ENCODE measurements at places on chromosomes 12 and 14.
A peak's percentile ranks its signal among the peaks of the same experiment; 100 is the strongest.

DNA sequence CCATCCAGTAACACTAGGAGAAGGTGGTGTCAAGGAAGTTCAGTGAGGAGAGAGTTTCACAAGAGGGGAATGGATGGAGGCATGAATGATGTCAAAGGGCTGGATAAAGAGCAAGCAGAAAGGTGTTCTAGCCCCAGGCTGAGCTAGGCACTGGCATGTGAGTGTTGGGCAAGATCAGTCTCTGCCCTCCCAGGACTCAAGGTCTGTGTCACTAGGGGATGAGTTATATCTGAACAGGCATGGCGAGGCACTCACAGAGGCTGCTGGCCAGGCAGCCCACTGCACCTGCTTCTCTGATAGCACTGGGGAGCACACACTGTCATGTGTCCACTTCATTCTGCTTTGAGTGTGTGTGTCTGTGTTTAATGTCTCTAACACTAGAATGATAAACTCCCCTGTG, 903.8 kb downstream of the BCL11B start:
- H3K4me3 ChIP-seq, result no peak overlapping the region
- peaks cover 6% of the 10 kb centered on the region for H3K27me3 ChIP-seq
- H3K27ac ChIP-seq, result no peak overlapping the region

- peak overlapping the region; percentile 37 for H3K4me3 ChIP-seq
- peaks cover 16% of the 10 kb centered on the region for H3K4me1 ChIP-seq
- peak overlapping the region; percentile 73 for H3K27ac ChIP-seq
- H3K36me3 ChIP-seq, result no peaks in the 10 kb centered on the region
Measured at GRCh38 chr12:49232940-49233841, 31.7 kb upstream of the TUBA1C start.

DNA sequence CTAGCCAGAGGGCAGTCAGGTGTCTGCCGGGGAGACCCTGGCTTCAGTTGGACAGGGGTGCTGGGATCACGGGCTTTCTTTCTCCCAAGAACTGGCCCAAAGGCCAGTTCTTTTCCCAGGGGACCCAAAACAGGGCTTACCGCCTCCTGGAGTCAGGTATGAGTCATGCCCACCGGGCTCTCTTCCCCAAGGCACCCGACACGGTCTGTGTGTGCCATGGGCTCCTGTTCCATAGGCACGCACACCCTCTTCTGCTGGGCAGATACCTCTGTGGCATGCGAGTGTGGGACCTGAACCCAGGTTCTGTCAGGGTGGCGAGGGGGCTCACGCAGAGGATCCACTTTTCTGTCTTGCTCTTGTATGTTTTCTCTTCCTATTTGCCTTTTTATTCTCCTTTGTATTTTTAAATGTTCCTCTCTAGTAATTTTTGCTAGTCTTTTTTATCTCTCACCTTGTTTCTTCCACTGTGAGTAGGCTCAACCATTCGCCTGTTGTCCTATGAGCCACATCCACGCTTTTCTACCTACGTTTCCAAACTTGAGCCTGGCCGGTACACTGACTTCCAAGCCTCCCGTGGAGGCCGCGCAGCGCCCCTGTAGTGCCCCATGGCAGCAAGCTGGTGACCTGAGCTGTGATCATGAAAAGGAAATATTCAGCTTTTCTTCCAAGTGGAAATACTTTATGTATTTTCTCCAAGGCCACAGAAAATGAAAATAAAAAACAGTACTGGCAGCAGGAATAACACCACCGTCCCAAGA, 362.2 kb downstream of the CACNA1C start:
- H3K27me3 ChIP-seq, result no peaks in the 10 kb centered on the region
- H3K36me3 ChIP-seq, result no peaks in the 10 kb centered on the region
- H3K27ac ChIP-seq, result no peak overlapping the region
- H3K4me1 ChIP-seq, result no peaks in the 10 kb centered on the region
- no peak overlapping the region for H3K4me3 ChIP-seq

DNA sequence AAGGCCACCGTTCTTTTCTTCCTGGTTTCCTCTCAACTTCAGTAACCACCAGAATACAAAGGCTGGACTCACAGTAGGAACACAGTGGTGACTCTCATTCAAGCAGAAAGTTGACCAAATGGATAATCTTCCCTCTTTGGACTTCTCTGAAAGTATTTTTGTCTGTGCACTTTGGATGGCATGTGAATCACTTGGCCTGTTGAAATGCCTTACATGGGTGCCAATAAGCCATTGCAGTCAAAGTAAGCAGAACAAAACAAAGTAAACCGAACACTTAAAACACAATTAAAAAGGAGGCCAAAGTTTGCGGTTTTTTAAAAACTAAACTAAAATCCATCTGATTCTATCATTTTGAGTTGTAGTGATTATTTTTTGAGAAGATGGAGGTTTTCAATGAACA, 370.1 kb upstream of the DDHD1 start:
- H3K36me3 ChIP-seq, result no peaks in the 10 kb centered on the region
- no peak overlapping the region for H3K27ac ChIP-seq
- DNase-seq, result no peak
- peaks cover 2% of the 10 kb centered on the region for H3K27me3 ChIP-seq
- H3K4me1 ChIP-seq, result peaks cover 11% of the 10 kb centered on the region

DNA sequence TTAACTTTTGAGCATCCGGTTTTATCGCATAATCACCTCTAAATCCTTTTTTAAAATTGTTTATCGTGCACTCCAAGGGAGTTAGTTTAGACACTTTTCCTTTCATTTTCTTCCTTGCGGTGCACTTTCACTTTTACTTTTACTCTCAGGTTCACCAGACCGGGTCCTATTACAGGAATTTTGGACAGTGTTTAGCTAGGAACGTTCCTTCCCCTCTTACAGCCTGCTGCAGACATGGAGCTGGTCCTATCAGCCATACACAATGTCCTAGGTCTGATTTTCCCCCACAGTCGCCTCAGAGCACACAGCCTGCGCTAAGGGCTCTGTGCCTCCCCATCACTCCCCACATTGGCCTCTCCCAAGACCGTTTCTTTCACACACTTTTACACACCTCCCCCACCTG, 103.9 kb downstream of the ALG10 start:
- peaks cover 2% of the 10 kb centered on the region for H3K27me3 ChIP-seq
- H3K4me3 ChIP-seq, result peak overlapping the region; percentile 44
- no peaks in the 10 kb centered on the region for H3K36me3 ChIP-seq
- H3K27ac ChIP-seq, result no peak overlapping the region

- H3K36me3 ChIP-seq, result peaks cover 86% of the 10 kb centered on the region
- H3K4me1 ChIP-seq, result peaks cover 31% of the 10 kb centered on the region
- H3K27ac ChIP-seq, result peak overlapping the region; percentile 75
- peak overlapping the region; percentile 6 for H3K4me3 ChIP-seq
- DNase-seq, result no peak
- no peaks in the 10 kb centered on the region for H3K27me3 ChIP-seq
Measured at GRCh38 chr12:31991815-31992214, 32.6 kb downstream of the RESF1 start.

DNA sequence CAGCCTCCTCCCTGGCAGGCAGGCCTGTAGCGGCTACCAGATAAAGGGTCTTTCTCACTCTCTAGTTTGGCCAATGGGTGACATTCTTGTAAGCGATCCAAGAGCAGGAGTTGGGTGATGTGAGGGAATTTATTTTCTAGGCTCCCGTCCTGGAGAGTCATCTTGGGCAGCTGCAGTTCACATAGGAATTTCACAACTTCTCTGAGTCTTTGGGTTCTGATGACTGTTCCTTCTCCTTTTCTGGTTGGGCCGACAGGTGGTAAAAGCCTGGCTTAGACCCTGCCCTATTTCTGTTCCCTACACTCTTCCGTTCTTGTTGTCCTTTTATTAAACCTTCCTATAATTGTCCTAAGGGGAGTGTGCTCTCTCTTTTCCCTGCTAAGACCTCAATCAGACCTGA, 42.6 kb upstream of the POC1B start:
- peaks cover 4% of the 10 kb centered on the region for H3K36me3 ChIP-seq
- DNase-seq, result no peak
- peaks cover 42% of the 10 kb centered on the region for H3K4me1 ChIP-seq
- H3K27ac ChIP-seq, result no peak overlapping the region

DNA sequence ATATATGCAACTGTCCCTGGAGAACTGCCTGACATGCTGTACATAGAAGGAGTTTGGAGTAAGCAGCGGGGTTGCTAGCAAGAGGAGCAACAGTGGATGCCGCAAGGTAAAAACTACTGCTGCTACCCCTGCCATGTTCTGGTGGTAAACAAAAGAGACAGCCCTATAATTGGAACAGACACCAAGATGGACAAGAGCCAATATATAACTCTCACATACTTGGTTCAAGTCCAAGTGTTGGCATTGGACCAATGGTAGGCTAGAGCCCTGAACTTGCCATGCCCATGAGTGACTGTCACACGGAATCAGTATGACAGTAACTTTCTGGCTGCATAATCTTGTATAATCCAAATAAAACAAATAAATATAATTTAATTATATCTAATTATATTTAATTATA, 13.7 kb downstream of the ATXN7L3B start:
- DNase-seq, result no peak
- H3K4me3 ChIP-seq, result no peak overlapping the region
- H3K4me1 ChIP-seq, result no peaks in the 10 kb centered on the region
- H3K27ac ChIP-seq, result no peak overlapping the region
- no peaks in the 10 kb centered on the region for H3K36me3 ChIP-seq
- peaks cover 7% of the 10 kb centered on the region for H3K27me3 ChIP-seq

GRCh38 chr14:55739967-55740648, 160.1 kb downstream of the KTN1 start:
- no peak overlapping the region for H3K4me3 ChIP-seq
- H3K27ac ChIP-seq, result no peak overlapping the region
- no peak for DNase-seq
- H3K27me3 ChIP-seq, result no peaks in the 10 kb centered on the region
- H3K36me3 ChIP-seq, result no peaks in the 10 kb centered on the region

- no peak overlapping the region for H3K4me3 ChIP-seq
- no peak for DNase-seq
- H3K36me3 ChIP-seq, result no peaks in the 10 kb centered on the region
- H3K27ac ChIP-seq, result no peak overlapping the region
- H3K4me1 ChIP-seq, result no peaks in the 10 kb centered on the region
- no peaks in the 10 kb centered on the region for H3K27me3 ChIP-seq
Measured at GRCh38 chr14:23105348-23105824, 597 bp upstream of the CIROP start.

DNA sequence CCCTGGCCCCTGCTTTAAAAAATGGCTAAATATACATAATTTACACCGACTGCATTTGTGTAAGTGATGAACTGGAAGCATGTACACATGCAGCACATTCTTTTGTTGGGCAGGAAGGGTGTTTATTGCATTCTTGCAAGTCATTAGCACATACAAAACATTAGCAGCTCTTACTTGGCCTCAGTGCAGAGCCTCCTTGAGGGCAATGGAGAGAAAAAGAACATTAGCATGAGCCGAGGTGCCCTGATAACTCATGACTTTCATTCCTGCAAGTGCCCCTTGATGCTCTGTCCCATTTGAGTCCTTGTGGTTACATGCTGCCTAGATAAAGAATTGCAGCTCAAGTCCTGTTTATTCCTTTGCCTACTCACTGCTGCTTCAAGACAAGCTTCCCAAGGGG, 61.9 kb downstream of the PAX9 start:
- no peaks in the 10 kb centered on the region for H3K4me1 ChIP-seq
- no peaks in the 10 kb centered on the region for H3K36me3 ChIP-seq
- H3K27ac ChIP-seq, result no peak overlapping the region
- H3K4me3 ChIP-seq, result no peak overlapping the region
- no peaks in the 10 kb centered on the region for H3K27me3 ChIP-seq
- DNase-seq, result no peak

DNA sequence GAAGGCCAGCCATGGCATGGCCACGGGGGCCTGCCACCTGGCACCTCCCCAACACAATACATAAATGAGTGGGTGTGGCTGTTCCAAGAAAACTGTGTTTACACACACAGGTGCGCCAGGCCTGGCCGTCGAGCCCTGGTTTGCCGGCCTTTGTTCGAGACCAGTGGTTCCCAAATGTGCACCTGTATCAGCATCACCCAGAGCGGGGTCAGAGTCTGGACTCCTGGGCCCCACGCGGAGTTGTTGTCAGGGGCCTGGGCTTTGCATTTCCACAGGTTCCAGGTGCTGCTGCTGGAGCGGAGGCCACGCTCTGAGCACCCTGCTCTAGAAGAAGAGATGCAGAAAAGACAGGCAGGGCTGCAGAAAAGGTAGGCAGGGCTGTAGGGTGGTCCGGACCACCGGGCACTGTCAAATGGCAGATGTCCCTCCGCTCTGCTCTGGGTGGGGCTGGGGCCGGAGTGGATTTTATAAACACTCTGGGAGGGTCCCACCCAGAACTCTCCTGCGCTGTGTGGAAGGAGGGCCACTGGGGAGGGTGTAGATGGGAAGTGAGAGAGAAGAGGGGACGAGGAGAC, 4.2 kb upstream of the ASPG start:
- no peak overlapping the region for H3K27ac ChIP-seq
- no peak for DNase-seq
- H3K4me1 ChIP-seq, result peaks cover 10% of the 10 kb centered on the region
- no peaks in the 10 kb centered on the region for H3K27me3 ChIP-seq

- H3K27me3 ChIP-seq, result no peaks in the 10 kb centered on the region
- H3K36me3 ChIP-seq, result peaks cover 11% of the 10 kb centered on the region
- no peak overlapping the region for H3K4me3 ChIP-seq
- no peak for DNase-seq
- H3K27ac ChIP-seq, result peak overlapping the region; percentile 87
- H3K4me1 ChIP-seq, result peaks cover 32% of the 10 kb centered on the region
Measured at GRCh38 chr12:89390802-89391673, 38.7 kb upstream of the DUSP6 start.

- no peak for DNase-seq
- no peaks in the 10 kb centered on the region for H3K27me3 ChIP-seq
- no peaks in the 10 kb centered on the region for H3K36me3 ChIP-seq
Measured at GRCh38 chr12:70186436-70186835, 56.8 kb upstream of the CNOT2 start.

GRCh38 chr14:20836668-20837338, 34.2 kb upstream of the RNASE1 start:
- no peaks in the 10 kb centered on the region for H3K27me3 ChIP-seq
- no peak for DNase-seq
- no peak overlapping the region for H3K4me3 ChIP-seq
- H3K4me1 ChIP-seq, result no peaks in the 10 kb centered on the region

DNA sequence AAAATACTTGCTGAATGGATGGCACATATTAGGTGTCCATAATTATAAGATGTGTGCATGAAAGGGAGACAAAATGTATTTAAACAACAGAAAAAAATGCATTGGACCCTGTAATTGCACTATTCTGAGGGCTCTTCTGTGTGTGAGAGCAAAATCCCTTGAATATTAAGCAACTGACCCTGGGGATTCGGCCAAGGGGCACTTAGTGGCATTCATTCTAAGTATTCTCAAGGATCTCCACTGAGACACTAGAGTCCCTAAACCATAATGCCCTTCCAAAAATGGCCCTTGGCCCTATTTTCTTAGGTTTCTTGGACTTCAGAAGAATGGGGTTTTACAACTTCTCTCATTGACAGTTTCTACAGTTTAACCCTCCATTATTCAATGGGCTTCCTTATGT, 388.6 kb downstream of the GLT1D1 start:
- H3K36me3 ChIP-seq, result no peaks in the 10 kb centered on the region
- H3K4me3 ChIP-seq, result no peak overlapping the region
- DNase-seq, result no peak
- H3K27ac ChIP-seq, result no peak overlapping the region
- no peaks in the 10 kb centered on the region for H3K27me3 ChIP-seq

DNA sequence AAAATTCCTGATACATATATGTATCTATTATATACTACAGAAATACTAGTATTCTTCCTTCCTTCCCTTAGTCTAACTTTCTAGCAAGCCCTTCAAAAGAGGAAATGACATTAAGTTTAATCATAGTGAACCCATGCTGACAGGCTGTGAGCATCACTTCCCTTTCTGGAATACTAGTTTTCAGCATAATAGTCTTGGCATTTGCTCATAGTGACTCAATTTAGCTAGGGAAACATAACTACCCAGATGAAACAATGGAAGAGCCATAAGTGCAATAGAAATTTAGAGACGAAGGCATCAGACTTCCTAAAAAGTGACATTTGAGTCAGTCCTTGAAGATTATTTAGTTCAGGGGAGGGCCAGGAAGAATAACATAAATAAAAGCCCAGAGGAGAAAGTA, 184.5 kb upstream of the CRY1 start:
- DNase-seq, result no peak
- H3K27me3 ChIP-seq, result peaks cover 46% of the 10 kb centered on the region

All from activated T-helper 2 cell treated with anti-CD3 and anti-CD28 coated beads, Interferon-gamma antibody, Interleukin-2, Interleukin-4, amounts not matched to agents 10 μg/mL and 5 μg/mL and 100 μg/mL, durations not matched to agents 14 hours and 24 hours and 36 hours (primary cell).